ENCODE measurements at places on chromosomes 4 and X.

DNA sequence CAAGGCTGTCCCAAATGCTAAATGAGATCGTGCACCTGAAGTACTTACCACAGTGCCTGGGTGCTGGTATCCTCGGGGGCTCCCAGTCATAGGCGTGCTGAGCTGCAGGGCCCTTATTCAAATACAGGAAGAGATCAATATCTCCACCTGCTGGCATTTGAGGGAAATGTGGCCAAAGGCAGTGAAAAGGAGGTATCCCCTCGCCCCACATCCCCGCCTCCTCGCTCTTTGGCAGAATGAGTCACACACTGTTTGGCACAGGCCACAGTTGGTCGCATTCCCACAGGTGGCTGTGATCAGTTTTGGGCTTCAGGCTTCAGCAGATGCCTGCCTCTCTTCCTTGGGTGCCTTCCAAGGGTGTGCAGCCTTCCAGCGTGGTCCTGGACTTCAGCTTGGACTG, 28.4 kb downstream of the ZNF185 start:
- no peak for DNase-seq
- H3K4me3 ChIP-seq = no peak overlapping the region
- no peaks in the 10 kb centered on the region for H3K27me3 ChIP-seq

DNA sequence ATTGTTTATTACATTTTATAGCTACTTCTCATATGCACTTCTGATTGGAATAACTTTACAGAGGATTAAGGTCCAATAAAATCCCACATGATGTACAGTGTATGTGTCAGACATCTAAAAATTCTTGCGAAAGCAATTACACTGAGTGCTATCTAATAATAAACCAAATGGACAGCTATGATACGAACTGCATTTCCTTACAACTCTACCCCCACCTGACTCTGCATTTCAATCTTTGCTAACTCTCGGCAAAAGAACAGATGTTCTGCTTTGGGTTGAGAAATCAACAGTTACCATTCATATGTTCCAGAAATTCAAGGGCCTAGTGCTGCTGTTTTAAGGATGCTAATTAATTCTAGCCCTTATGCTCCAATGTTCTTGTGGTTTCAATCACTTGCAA, 287.9 kb upstream of the NOCT start:
- no peak overlapping the region for H3K27ac ChIP-seq
- H3K36me3 ChIP-seq = no peaks in the 10 kb centered on the region
- H3K4me1 ChIP-seq = no peaks in the 10 kb centered on the region
- DNase-seq = no peak
- H3K27me3 ChIP-seq = no peaks in the 10 kb centered on the region

- no peak for DNase-seq
- no peak overlapping the region for H3K27ac ChIP-seq
- no peaks in the 10 kb centered on the region for H3K4me1 ChIP-seq
- no peaks in the 10 kb centered on the region for H3K27me3 ChIP-seq
Measured at GRCh38 chrX:12206413-12206812, 68.1 kb downstream of the FRMPD4 start.

GRCh38 chr4:8771258-8771590, 100.4 kb downstream of the HMX1 start:
- no peaks in the 10 kb centered on the region for H3K4me1 ChIP-seq
- no peaks in the 10 kb centered on the region for H3K36me3 ChIP-seq
- H3K27me3 ChIP-seq = no peaks in the 10 kb centered on the region

- DNase-seq = no peak
- no peak overlapping the region for H3K4me3 ChIP-seq
- no peak overlapping the region for H3K27ac ChIP-seq
- no peaks in the 10 kb centered on the region for H3K4me1 ChIP-seq
- no peaks in the 10 kb centered on the region for H3K27me3 ChIP-seq
Measured at GRCh38 chrX:133053861-133054598, 42.9 kb downstream of the USP26 start.

GRCh38 chr4:141575884-141576283, 60.5 kb upstream of the IL15 start:
- no peak overlapping the region for H3K27ac ChIP-seq
- no peaks in the 10 kb centered on the region for H3K36me3 ChIP-seq
- no peak for DNase-seq

GRCh38 chr4:4726051-4726450, 133.4 kb upstream of the MSX1 start:
- DNase-seq = no peak
- no peak overlapping the region for H3K4me3 ChIP-seq
- H3K4me1 ChIP-seq = peaks cover 12% of the 10 kb centered on the region
- no peak overlapping the region for H3K27ac ChIP-seq
- H3K27me3 ChIP-seq = no peaks in the 10 kb centered on the region

DNA sequence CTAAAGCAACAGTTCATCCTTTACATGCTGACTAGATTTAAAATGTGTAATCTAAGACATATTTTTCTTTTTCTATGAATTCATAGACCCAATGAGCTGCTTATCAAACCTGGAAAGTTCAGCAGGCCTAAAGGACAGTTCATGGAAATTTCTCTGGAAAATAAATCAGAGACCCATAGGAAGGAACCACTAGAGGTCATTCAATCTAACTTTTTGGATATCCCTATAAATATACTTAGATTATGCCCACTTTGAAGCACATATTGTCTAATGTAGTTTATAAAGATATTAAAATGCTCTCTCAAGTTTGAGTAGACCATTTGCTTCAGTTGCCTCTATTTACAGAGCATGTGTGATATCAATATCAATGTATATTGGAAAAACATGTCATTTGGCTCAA, 473.0 kb downstream of the FAT4 start:
- DNase-seq = no peak
- no peaks in the 10 kb centered on the region for H3K36me3 ChIP-seq
- H3K27me3 ChIP-seq = no peaks in the 10 kb centered on the region
- no peak overlapping the region for H3K4me3 ChIP-seq
- no peaks in the 10 kb centered on the region for H3K4me1 ChIP-seq

DNA sequence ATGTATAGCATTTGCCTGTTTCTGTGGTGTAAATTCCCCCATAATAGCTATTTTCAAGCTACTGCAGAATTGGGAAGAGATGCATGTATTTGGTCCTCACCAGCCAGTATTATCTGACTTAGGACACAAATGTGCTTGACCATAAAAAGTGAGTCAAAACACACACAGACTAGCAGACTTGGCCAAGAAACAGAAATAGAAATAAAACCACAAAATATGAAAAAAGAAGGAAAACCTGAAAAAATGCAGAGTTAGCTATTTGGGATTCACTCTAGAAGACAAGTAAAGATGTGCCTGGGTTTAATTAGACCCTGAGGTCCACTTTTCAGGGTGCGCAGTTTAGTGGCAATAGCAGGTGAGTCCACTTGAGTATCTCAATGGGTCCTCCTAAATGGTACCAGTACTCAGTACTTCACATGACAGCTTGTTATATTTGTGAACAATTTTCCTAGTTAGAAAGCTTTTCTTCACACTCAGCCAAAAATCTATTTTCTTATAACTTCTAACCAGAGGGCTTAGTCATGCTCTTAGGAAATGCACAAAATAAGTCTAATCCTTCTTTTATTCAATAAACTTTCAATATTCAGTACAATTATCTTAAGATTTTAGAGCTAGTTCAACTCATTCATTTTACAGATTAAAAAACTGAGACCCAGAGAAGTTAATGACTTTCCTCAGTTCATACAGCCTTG, 108.7 kb upstream of the JADE1 start:
- no peak overlapping the region for H3K27ac ChIP-seq
- H3K27me3 ChIP-seq = no peaks in the 10 kb centered on the region
- DNase-seq = no peak
- H3K36me3 ChIP-seq = no peaks in the 10 kb centered on the region
- H3K4me1 ChIP-seq = no peaks in the 10 kb centered on the region

- no peaks in the 10 kb centered on the region for H3K27me3 ChIP-seq
- no peak for DNase-seq
Measured at GRCh38 chr4:100489305-100489704, 28.5 kb downstream of the EMCN start.

GRCh38 chr4:1448589-1449420, 42.6 kb upstream of the NKX1-1 start:
- H3K27ac ChIP-seq = no peak overlapping the region
- no peaks in the 10 kb centered on the region for H3K36me3 ChIP-seq
- no peak overlapping the region for H3K4me3 ChIP-seq
- no peaks in the 10 kb centered on the region for H3K27me3 ChIP-seq
- no peak for DNase-seq

DNA sequence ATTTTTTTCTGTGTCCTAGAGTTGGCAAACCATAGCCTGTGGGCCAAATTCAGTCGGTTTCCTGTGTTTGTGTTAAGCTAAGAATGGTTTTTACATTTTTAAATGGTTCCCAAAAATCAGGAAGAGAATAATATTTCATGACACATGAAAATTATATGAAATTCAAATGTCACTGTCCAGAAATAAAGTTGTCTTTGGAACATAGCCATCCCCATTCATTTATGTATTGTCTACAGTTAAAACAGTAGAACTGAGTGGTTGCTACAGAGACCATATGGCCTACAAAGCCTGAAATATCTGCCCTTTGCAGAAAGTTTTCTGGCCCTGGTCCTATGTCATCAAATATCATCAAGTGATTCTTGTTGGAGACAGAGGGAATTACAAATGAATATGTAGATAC, 15.5 kb downstream of the FRMPD4 start:
- H3K4me1 ChIP-seq = no peaks in the 10 kb centered on the region
- H3K27ac ChIP-seq = no peak overlapping the region
- H3K4me3 ChIP-seq = no peak overlapping the region
- no peaks in the 10 kb centered on the region for H3K36me3 ChIP-seq

GRCh38 chr4:173520921-173521466, 9.0 kb downstream of the HAND2 start:
- peaks cover 52% of the 10 kb centered on the region for H3K4me1 ChIP-seq
- DNase-seq = no peak
- no peaks in the 10 kb centered on the region for H3K36me3 ChIP-seq
- no peak overlapping the region for H3K4me3 ChIP-seq

- H3K4me1 ChIP-seq = no peaks in the 10 kb centered on the region
- H3K27ac ChIP-seq = no peak overlapping the region
- H3K36me3 ChIP-seq = no peaks in the 10 kb centered on the region
- no peak overlapping the region for H3K4me3 ChIP-seq
Measured at GRCh38 chr4:110484029-110484428, 8.1 kb downstream of the ENPEP start.

GRCh38 chr4:140188975-140189374, 35.0 kb upstream of the MAML3 start:
- peaks cover 24% of the 10 kb centered on the region for H3K4me1 ChIP-seq
- no peak overlapping the region for H3K4me3 ChIP-seq
- H3K36me3 ChIP-seq = no peaks in the 10 kb centered on the region
- DNase-seq = no peak

DNA sequence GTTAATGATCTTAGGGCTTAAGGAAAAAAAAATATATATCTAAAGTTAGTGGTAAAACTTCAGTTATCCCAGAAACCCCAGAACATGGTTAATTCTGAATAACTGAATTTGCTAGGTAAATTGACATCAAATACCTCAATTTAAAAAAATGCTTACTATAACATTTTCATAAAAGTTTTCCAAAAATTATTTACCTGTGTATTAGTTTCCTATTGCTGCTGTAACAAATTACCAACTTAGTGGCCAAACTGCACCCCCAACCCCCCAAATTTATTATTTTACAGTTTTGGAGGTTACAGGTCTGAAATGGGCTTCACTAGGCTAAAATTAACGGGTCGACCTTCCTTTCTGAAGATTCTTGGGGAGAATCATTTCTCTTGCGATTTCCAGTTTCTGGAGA, 95.2 kb downstream of the PDLIM5 start:
- peaks cover 29% of the 10 kb centered on the region for H3K4me1 ChIP-seq
- no peak for DNase-seq
- H3K27ac ChIP-seq = no peak overlapping the region
- no peaks in the 10 kb centered on the region for H3K36me3 ChIP-seq

GRCh38 chr4:6124386-6125102, 75.8 kb downstream of the JAKMIP1 start:
- no peak overlapping the region for H3K4me3 ChIP-seq
- no peak for DNase-seq
- no peaks in the 10 kb centered on the region for H3K36me3 ChIP-seq
- H3K27ac ChIP-seq = no peak overlapping the region
- no peaks in the 10 kb centered on the region for H3K4me1 ChIP-seq
- H3K27me3 ChIP-seq = no peaks in the 10 kb centered on the region

- no peaks in the 10 kb centered on the region for H3K36me3 ChIP-seq
- no peaks in the 10 kb centered on the region for H3K27me3 ChIP-seq
- H3K4me3 ChIP-seq = no peak overlapping the region
Measured at GRCh38 chr4:109207061-109207460, 95.4 kb downstream of the COL25A1 start.

DNA sequence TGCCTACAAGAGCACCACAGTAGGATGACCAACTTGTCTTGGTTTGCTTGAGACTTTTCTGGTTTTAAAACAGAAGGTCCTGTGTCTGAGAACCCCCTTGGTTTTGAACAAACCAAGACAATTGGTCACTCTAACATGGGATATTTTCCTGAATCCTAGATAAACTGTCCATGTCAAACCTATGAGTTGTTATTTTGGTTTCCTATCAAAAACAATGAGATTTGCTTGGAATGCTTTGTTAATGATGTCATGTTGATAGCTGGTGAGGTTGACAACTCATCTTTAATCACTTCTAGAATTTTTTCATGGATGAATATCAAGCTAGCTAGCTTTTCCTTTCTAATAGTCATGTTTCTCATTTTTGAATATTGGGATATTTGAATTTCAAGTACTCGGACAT, 518.3 kb upstream of the ARX start:
- no peaks in the 10 kb centered on the region for H3K4me1 ChIP-seq
- no peaks in the 10 kb centered on the region for H3K27me3 ChIP-seq
- H3K36me3 ChIP-seq = no peaks in the 10 kb centered on the region
- no peak for DNase-seq
- no peak overlapping the region for H3K27ac ChIP-seq

DNA sequence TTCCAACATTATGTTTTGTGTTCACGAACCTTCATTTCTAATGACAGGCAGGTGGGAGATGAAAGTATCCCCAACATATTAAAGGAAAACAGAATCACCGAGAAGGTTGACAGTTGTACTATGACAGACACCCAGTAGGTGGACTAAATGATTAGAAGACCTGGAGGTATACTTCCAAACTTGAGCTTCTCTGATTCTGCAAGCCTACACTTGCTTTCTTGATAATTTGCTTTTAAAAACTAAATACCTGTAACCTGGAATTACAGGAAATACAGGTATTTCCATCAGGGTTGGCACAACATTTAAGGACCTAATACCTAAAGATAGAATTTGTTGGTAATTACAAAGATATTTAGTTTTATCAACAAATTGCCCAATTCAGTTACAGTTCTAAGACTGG, 43.4 kb downstream of the C4orf51 start:
- no peak overlapping the region for H3K27ac ChIP-seq
- no peaks in the 10 kb centered on the region for H3K4me1 ChIP-seq
- H3K36me3 ChIP-seq = no peaks in the 10 kb centered on the region

- H3K36me3 ChIP-seq = no peaks in the 10 kb centered on the region
- no peak overlapping the region for H3K27ac ChIP-seq
- H3K27me3 ChIP-seq = no peaks in the 10 kb centered on the region
- H3K4me1 ChIP-seq = no peaks in the 10 kb centered on the region
Measured at GRCh38 chr4:25437926-25438325, 60.9 kb downstream of the ANAPC4 start.

DNA sequence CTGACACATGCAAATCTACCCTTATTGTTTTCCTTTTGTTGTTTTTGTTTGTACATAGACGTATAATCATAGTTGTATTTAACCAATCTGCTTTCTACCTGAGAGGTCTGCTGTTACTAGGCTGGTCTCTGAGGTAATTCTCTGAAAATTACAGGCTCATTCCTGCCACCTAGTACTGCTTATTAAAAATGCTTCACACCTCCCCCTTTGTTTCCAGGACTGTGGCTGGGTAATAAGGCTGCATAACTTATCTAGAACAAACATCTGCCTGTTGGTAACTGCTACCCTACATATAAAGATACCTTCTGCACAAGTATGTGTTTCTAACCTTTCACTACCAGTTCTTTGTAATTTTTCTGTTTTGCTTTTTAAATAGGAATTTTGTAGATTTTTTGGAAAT, 34.2 kb downstream of the COX7B2 start:
- H3K27me3 ChIP-seq = no peaks in the 10 kb centered on the region
- H3K4me1 ChIP-seq = no peaks in the 10 kb centered on the region
- no peak overlapping the region for H3K27ac ChIP-seq
- no peak overlapping the region for H3K4me3 ChIP-seq
- DNase-seq = no peak

Data from vagina (tissue), 2 donors.